Activated CD4-positive, alpha-beta T cell treated with anti-CD3 and anti-CD28 coated beads, Interleukin-2, amount 50 U/mL, for 16 hours (primary cell): ENCODE measurements at places on chromosomes 1 and 21.

DNA sequence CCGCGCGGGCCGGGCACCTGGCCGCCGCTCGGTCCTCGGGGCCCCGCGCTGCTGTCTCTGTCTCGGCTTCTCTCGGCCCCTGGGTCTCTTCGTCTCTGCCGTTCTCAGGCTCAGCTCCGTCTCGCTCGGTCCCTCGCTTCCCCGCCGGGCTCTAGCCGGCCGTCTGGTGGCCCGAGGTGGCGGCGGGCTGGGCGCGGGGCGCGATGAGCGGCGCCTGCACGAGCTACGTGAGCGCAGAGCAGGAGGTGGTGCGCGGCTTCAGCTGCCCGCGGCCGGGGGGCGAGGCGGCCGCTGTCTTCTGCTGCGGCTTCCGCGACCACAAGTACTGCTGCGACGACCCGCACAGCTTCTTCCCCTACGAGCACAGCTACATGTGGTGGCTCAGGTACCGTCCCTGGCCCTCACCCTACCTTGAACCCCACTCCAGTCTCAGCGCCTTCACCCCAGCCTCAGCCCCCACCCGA, 355 bp downstream of the SHISAL2A start:
- peak; percentile 3 for DNase-seq

- no peak for DNase-seq
Observed at GRCh38 chr21:24224422-24224821, 1382.9 kb downstream of the MRPL39 start.

GRCh38 chr1:157540160-157540748, 12.1 kb downstream of the FCRL5 start:
- DNase-seq, result no peak

DNA sequence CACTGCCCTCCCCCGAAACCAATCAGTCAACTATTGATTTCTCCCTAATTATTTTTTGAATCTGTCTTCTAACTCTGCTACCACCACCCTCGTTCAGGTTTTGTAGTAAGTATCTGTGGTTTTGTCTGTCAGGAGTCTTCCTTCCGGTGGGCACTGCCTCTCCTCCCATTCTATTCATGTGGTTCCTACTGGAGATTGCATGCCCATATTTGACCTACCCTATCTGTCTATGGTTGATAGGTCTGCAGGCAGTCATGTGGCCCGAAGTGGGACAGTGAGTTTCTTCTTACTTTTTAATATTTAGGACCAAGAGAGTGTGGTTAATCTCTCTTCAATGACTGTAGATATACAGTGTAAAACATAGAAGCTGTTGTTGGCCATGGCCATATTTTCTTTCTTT, 17.8 kb upstream of the MAST2 start:
- peak; percentile 69 for DNase-seq

- DNase-seq, result peak; percentile 69
Observed at GRCh38 chr21:17925000-17925610, 105.9 kb upstream of the C21orf91 start.

DNA sequence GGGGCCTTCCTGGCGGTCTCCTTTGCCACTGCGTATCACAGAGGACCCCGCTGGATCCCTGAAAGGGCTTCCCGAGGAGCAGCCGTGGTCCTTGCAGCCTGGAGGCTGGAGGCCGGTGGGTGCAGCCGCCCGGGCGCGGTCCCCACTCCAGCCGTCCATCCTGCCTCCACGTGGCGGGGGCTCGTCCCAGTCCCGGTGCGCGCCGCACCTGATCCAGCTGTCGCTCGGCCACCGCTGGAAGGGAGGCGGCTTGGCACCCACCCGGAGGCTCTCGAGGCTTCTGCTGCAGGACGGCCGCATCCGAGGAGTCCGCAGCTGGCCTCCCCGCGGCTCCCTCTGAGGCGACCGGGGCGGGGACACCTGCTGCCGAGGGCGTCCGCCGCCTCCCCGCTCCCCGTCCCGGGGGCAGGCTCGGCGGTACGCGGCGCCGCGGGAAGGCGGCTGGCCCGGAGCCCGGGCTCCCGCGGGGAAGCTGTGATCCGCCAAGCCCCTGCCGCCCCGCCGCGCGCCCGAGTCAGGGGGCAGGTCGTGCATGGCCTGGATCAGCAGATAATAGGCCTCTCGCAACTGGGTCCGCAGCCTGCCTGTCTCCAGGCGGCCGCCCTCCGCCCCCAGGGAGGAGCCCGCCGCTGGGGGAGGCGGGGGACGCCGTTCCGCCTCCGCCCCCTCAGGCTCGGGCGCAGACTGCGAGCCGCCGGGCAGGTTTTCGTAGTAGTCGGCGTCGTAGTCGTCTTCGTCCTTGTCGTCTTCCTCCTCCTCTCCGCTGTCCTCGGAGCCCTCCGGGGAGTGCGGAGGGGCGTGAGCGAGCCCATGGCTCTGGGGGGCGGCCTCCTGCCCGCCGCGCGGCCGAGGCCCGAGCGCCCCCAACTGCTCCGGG, at the start of gene SYDE2:
SYDE2 (minus strand) TSS at position 554 of the 877 bp plus-strand sequence; CDS start at position 534, 20 bp downstream.
- peak; percentile 73 for DNase-seq

- peak; percentile 80 for DNase-seq
Observed at GRCh38 chr1:173297798-173298391, 90.8 kb upstream of the TNFSF4 start.

- DNase-seq, result peak; percentile 49
Observed at GRCh38 chr1:200226268-200226968, 183.4 kb downstream of the ZNF281 start.

- no peak for DNase-seq
Observed at GRCh38 chr1:77228836-77229235, 9.6 kb upstream of the PIGK start.

- DNase-seq, result no peak
Observed at GRCh38 chr1:179127163-179127895, 45.5 kb downstream of the TOR3A start.

- DNase-seq, result no peak
Observed at GRCh38 chr1:210801501-210801900, 332.4 kb downstream of the KCNH1 start.

DNA sequence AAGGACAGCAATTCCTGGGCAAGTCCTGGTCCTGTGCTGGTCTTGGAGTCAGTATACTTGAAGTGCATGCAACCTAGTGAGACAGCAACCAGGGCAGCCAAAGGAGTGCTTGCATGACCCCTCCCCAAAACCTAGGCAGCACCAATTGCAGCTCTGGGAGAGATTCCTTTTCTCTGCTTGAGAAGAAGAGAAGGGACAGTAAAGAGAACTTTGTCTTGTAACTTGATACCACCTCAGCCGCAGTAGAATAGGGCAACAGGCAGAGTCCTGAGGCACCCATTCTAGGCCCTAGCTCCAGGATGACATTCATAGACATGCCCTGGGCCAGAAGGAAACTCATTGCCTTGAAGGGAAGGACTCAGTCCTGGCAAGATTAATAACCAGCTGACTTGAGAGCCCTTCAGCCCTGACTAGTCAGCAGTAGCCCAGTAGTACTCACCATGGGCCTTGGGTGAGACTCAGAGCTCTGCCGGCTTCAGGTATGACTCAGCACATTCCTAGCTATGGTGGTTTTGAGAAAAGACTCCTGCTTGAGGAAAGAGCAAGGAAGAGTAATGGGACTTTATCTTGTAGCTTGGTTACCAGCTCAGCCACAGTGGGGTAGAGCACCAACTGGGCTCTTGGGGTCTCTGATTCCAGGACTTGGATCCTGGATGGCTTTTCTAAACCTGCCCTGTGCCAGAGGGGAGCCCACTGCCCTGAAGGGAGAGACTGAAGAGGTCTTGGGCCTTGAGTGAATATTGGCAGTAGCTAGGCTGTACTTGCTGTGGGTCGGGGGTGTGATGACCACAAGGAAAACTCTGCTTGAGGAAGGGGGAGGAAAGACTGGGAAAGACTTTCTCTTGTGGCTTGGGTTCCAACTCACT, 51.7 kb upstream of the ACADM start:
- no peak for DNase-seq

GRCh38 chr1:15153842-15154479, 414 bp downstream of the TMEM51 start:
- peak; percentile 27 for DNase-seq

GRCh38 chr1:11693024-11693590, 1.6 kb downstream of the DRAXIN start:
- peak; percentile 60 for DNase-seq

DNA sequence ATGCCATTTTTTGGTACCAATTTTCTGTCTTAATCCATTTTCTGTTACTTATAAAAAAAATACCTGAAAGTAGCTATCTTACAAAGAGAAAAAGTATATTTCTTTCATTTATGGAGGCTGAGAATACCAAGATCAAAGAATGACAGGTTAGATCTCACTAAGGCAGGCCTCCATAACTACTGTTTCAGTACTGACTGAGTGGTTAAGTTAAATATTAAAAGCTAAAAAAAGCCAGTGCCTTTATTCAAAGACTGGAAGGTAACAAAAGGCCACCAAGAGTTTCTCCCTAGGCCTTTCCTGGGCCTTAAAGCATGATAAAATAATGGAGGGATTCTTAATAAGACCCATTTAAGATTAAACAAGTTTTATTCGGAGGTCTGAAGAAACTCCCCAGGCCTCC, 687.7 kb upstream of the ADGRL4 start:
- DNase-seq, result no peak

- DNase-seq, result no peak
Observed at GRCh38 chr1:116794804-116795481, 40.7 kb downstream of the CD2 start.
